Adrenal gland (tissue), 19 donors: ENCODE measurements at places on chromosomes 16 and 17. TPM values are rescaled to one million over a fixed set of nuclear protein-coding genes. Genes with fewer than 3 reads are reported as not detected.

Gene PRSS27
- polyA plus RNA-seq = 2.6 TPM

Gene CES3
- 0.22 TPM for polyA plus RNA-seq

Gene NAGS
- 0.88 TPM for polyA plus RNA-seq

Gene SEZ6L2
- 20.1 TPM for polyA plus RNA-seq

Gene EVPLL
- polyA plus RNA-seq = not detected

Gene KRTAP1-1
- polyA plus RNA-seq = not detected

Gene HP
- polyA plus RNA-seq = 29.8 TPM

Gene C16orf74
- polyA plus RNA-seq = 3.2 TPM

Gene ZNF263
- 26.4 TPM for polyA plus RNA-seq

Gene TBC1D3I
- 1.4 TPM for polyA plus RNA-seq

Gene FKBP10
- 28.4 TPM for polyA plus RNA-seq

Gene IGSF6
- 3.3 TPM for polyA plus RNA-seq
